Ammon's horn (tissue), 1 donor: ENCODE measurements at places on chromosomes 3 and 15.

DNA sequence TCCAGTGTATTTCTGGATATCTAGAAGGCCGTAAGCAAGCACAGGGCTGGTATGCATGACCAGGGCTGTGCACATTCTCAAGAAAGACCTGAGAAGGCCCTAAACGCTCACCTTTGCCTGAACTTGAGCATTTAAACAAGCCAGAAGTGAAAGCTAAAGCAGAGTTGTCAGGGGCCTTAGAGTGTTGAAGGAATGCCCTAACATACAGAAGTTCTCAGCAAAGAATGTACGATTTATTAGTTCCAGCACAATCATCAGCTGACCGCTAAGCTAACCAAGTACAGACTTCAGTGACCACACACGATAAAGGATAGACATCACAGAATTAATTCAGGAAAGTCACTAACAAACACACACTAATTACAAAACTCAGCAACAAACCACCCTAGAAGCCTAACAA, 8.7 kb downstream of the HLTF start:
- DNase-seq, result no peak

GRCh38 chr15:31574766-31575165, 248.1 kb downstream of the KLF13 start:
- peak; percentile 65 for DNase-seq

DNA sequence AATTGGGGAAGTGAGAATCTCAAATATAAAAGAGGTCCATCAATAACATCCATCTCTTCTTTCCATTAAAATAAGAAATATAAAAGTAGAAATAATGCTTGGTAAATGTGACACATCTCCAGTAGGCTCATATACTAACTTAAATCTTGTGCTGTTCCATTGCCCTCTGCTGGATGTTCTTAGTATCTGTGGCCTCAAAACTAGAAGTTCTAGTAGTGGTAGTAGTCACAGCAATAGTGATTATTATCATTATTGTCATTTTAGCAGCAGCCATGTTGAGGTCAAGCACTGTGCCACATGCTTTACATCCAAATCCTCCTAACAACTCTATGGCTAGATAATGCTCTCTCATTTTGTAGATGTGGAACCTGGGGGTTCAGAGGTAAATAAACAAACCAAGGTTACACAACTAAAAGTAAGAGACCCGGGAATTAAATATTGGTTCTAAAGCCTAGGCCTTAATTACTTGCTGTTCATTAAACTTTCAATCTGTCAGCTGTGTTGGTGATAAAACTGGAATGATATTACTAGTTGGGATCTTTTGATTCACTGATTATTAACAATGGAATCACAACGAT, 20.2 kb upstream of the BTLA start:
- DNase-seq, result peak; percentile 80

GRCh38 chr3:129286081-129286480, 7.4 kb downstream of the HMCES start:
- DNase-seq, result no peak

DNA sequence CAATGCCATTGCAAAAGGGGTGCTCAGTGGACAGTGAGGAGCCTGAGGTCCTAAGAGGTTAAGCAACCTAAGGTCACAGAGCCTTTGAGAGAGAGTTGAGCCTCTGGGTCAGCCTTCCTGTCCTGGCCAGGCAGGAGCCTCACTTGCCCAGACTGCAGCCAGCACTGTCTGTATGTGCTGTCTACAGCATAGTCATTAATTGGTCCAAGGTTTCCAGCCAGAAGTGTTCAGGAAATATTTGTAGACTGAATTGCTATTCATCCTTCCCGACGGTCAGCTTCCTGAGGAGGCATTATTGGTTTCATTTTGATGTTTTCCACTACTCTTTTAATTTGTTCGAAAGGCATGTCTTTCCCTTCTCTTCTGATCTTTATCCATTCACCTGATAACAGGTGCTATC, 8.1 kb downstream of the SEC13 start:
- DNase-seq, result no peak

DNA sequence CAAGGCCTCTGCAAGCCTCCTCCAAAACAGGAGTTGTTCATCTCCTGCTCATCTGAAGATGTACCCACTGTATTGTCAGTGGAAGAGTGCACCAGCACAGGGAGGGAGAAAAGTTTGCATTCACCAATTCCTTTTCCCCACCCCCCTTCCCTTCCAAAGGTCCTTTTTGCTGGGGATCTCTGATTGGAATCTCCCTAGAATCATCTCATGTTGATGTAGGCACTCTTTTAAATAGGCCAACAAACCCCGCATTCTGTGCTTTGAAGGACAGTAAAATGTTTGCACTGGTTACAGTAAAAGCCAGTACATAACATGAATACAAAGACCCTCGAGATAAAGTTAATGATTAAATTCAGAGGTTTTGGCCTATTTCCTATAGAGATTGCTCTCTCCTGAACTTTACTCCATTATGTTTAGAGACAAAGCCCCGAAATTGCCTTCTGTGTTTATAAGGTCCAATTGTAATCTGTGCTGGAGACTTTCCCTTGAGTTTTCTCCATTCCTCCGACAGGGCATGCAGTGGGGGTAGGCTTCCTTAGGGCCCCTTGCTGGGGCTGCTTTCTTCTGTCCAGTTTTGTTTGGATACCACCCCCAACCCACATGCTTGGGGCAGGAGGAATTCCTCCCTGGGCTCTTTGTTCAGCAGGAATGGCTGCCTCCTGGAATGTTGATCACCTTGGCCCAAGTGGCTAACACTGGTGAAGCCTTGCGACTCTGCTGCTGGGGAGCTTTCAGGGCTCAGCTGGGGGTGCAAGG, 22.5 kb downstream of the TRIM71 start:
- no peak for DNase-seq

DNA sequence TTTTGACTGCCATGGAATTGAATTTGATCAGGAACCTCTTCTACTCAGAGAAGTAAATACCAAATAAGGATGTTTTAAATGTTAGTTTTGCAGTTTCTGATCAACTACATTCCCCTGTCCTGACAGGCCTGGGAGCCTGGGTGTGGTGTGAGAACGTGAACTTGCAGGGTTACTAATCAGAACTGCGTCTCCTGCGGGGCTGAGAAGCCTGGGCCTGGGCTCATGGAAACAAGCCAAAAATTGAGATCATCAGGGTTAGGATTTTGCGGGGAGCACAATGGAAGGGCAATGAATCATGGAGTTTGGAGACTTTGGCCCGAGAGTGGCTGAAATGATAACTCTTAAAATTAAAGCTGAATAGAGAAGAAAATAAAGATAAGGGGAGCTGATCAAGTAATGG, 47.8 kb upstream of the C3orf70 start:
- no peak for DNase-seq

DNA sequence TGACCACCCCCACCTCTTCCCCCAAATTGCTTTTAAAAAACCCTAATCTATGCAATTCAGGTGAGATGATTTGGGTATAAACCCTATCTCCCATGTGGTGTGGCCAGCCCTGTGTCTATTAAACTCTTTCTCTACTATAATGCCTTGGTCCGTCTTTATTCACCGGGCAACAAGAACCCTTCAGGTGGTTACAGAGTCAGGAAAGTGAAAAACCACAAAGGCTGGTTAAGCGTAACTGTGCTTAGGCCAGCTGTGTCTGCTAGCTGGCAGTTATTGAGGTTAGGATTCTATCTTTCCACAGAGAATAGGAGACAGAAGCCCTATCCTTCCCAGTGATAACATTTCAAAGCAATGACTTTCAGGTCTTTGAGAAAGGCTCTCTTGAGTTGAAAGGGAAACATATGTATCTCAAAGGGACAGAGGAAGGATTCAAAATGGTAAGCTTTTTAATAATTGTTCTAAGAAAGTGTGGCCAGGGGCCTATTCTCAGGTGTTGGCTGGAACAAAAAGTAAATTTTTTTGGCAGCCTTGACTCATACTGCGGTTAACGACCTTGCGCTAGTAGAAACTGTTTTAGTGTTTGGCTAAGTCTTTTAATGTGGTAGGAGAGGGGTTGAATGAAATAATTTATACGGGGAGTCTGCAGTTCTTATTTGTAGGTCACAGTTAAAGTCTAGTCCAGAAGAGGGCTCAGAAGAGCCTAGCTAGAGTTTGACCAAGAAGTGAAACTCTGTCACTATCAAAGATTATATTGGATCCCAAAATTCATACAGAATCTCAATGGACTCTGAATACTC, 89.0 kb downstream of the NPAP1 start:
- no peak for DNase-seq

GRCh38 chr3:46881596-46882376, 4.3 kb downstream of the PTH1R start:
- DNase-seq, result no peak

DNA sequence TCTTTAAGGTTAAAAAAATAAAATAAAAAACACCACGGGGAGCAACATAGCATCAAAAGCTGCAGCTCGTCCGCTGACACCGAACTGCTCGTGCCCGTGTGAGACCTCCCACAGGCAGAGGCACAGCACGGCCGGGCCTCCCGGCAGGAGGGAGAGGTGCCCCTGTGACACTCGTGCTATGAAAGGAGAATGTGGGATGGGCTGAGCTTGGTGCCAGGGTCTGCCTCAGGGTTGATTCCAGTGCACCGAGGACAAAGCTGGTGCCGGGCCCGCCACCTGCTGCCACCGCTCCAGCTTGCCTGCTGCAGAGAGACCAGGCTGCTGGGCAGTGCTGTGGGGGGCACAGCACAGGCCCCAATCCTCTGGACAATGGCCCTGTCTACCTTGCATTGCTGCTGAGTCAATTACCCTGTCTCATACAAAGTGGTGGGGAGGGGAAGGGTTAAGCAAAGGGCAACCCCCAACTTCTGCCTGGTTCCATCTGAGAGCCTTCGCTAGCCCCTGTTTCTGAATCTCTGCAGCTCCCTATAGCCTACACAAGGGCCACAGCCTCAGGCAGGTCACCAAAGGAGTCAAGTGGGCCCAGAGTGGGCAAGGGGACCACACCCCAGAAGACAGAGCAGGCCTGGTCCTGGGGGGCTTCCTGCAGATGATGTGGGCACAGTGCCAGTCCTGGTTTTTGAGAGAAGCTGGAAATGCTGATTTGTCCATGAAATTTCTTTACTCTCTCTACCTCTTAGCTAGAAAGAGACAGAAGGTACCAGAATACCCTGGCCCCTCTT, 74.0 kb upstream of the SNRPA1 start:
- no peak for DNase-seq

GRCh38 chr3:80097674-80098073, 329.9 kb upstream of the ROBO1 start:
- no peak for DNase-seq

DNA sequence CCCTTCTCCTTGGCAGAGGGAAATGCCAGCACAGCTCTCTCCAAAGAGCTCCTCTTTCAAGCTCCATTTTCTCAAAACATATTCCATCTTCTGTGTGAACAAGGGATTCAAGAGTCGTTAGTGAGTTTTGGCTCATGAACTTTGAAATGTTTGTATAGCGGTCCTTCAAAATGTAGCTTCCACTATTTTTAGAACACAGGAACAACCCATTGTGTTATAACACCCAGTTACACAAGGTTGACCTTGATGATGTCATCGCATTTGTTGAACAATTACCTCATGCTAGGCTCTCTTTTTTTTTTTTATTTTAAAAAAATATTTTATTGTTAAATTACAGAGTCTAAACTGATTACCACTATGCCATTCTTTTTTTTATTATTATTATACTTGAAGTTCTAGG, 251.7 kb downstream of the THSD4 start:
- no peak for DNase-seq

GRCh38 chr3:22231061-22231460, 480.1 kb upstream of the ZNF385D start:
- DNase-seq, result no peak

DNA sequence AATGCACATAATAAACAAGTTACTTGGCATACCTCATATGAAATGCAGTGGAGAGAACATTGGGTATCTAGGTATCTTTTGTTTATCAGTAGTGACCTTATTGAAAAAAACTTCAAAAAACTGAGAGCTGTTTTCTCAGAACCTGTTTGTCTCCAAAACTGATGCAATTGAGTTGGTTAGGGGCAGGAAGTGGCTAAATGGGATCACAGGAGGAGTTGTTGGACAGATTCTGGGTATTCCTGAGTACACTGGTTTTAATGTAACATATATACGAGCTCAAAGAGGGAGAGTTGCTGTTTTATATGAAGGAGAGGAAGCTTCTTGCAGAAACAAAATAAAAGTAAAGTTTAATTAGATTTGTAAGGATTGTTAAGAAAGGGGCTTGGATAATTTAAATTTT, 159.5 kb downstream of the C3orf70 start:
- DNase-seq, result no peak

DNA sequence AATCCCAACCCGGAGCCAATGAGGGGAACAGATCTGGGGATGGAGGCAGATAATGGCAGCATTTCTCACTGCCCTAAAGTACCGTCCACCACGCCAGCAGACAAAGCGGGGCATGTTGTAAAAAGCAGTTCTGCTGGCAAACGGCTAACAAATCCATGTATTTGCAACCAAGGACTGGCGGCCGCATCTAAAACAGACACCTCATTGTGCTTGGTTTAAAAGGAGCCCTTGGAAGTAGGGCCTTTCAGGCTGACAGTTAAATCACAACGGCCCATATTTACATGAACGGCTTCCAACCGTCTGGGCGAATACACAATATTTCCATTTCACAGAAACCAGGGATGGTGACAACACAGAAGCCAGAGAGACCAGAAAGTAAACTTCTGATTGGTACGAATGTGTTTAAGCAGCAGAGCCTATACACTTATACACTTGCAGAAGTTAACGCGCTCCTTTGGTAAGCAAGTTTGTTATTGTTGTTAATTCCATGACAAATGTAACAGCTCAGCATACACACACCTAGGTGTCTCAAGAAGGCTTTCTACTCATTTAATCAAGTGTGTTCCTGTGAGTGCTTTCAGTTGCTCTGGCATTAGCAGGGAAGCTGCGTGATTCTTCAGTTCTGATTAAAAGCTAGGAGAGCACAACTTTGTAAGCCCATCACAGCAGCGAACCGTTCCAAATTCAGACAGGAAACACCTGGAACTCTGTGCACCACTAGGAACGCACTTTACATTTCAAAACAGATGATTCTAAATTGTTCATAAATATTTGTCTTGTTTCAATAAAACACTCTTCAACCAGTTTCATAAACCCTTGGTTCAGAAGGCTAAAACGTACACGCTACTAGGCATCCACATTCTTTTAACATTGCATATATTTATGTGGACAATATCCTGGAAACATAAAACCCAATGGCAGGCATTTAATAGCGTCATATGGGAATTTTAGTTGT, 112.9 kb downstream of the PDZRN3 start:
- peak; percentile 73 for DNase-seq

- DNase-seq, result no peak
Observed at GRCh38 chr3:194748225-194748624, 62.5 kb downstream of the FAM43A start.

GRCh38 chr3:19543212-19543841, 390.7 kb downstream of the EFHB start:
- DNase-seq, result peak; percentile 50

DNA sequence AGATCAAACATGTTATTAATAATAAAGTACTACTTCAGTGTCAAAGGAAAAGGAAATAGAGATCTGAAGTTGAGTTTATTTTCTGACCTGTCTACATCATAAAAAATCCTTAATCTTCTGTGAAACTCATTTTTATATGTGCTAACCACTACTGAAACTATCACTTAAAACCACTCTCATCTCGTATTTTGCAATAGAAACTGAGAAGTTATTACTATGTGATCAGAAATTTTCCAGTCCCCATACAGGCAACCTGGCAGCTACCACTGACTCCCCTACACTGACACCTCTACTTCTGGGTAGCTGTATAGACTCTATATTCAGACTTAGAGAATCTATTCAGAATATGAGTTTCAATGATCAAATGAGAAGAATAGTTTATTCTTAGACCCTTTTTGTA, 8.3 kb downstream of the HDGFL3 start:
- no peak for DNase-seq
